ENCODE measurements at places on chromosomes 2 and 18. TPM values are rescaled to one million over a fixed set of nuclear protein-coding genes. Genes with fewer than 3 reads are reported as not detected.

Gene KCNG3
- total RNA-seq: 0.05 TPM

Gene CAPN14
- total RNA-seq: 0.10 TPM

Gene GALNT5
- total RNA-seq: 30.0 TPM

Gene TACR1
- not detected for total RNA-seq

- no peak for DNase-seq
- H3K27ac ChIP-seq: no peak overlapping the region
- no peaks in the 10 kb centered on the region for H3K36me3 ChIP-seq
- H3K4me1 ChIP-seq: no peaks in the 10 kb centered on the region
- H3K27me3 ChIP-seq: no peaks in the 10 kb centered on the region
Measured at GRCh38 chr2:225411452-225411851, 11.9 kb downstream of the NYAP2 start.

DNA sequence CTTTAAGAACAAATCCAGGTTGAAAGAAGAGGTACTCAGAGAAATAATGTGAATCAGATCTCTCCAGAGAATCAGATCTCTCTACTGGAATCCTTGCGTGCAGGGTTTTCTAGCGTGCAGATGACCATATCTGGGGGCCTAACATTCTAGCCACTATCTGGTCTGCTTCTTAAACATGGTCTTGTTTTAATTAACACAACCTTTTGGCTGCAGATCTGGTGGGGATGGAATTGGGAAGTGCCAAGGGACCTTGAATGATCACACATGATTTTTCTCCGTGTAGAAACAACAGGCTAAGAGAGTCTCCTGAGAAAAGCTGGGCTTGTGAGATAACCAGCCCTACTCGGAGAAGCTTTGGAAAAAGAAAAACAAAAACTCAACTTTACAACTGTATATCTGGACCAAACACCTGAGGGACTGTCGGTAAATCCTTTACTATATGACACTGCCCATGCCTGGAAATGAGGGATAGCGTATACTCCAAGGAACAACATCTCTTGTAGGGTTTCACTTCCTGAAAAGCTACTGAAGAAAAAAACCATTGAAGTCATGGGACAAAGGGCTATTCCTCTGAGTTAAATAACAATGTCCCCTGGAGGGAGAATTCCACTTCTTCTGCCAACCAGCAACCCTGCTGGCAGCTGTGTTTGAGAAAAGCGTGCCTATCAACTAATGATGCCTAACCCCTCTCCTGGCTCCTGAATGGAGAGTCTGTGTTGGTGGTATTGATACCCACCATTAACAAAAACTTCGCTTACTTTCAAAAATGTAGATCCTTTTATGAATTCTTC is 171.0 kb upstream of the REV1 start:
- H3K27me3 ChIP-seq: no peaks in the 10 kb centered on the region
- peaks cover 86% of the 10 kb centered on the region for H3K4me1 ChIP-seq
- no peak overlapping the region for H3K4me3 ChIP-seq
- peaks cover 19% of the 10 kb centered on the region for H3K36me3 ChIP-seq
- DNase-seq: no peak

- DNase-seq: no peak
- H3K4me3 ChIP-seq: no peak overlapping the region
- no peaks in the 10 kb centered on the region for H3K27me3 ChIP-seq
- H3K4me1 ChIP-seq: peaks cover 45% of the 10 kb centered on the region
- no peak overlapping the region for H3K27ac ChIP-seq
- peaks cover 2% of the 10 kb centered on the region for H3K36me3 ChIP-seq
Measured at GRCh38 chr2:120110507-120110906, 97.6 kb downstream of the EPB41L5 start.

- peaks cover 2% of the 10 kb centered on the region for H3K4me1 ChIP-seq
- H3K4me3 ChIP-seq: no peak overlapping the region
Measured at GRCh38 chr2:236852100-236852976, 233.4 kb upstream of the COPS8 start.

Gene REG3G
- total RNA-seq: not detected

DNA sequence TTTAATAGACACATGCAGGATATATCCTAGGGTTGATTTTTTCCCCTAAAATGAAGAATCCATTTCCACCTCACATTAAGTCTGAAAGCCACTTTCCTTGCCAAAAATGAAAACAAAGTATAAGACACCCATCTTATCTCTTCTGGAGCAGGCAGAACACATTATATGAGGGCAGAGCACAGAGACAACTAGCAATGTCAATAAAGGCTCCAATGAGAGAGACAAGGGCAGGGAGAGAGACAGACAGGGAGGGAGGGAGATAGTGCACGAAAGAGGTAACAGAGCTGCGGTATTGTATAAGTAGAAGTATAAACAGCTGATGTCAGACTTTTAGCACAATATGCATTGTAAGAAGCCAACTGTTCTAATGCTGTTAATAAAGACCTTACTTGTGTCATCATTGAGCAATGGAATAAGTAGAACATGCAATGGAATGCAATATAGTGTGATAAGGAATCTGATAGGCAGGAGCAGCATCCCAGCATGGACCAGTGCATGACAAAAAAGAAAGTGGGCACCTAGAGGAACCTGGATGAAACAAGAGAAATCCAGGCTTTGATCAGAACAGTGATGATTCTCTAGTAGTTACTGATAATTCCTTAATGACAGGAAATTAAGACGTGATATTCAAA is 150.6 kb upstream of the TCF4 start:
- H3K36me3 ChIP-seq: no peaks in the 10 kb centered on the region
- no peak overlapping the region for H3K4me3 ChIP-seq
- no peak overlapping the region for H3K27ac ChIP-seq
- H3K27me3 ChIP-seq: no peaks in the 10 kb centered on the region
- H3K4me1 ChIP-seq: no peaks in the 10 kb centered on the region
- DNase-seq: no peak

- no peak for DNase-seq
- H3K4me3 ChIP-seq: no peak overlapping the region
Measured at GRCh38 chr2:66901344-66901743, 466.4 kb downstream of the MEIS1 start.
